ENCODE measurements at places on chromosomes 2 and 18.

GRCh38 chr2:231219289-231219688, 20.9 kb downstream of the ARMC9 start:
- no peak for DNase-seq

DNA sequence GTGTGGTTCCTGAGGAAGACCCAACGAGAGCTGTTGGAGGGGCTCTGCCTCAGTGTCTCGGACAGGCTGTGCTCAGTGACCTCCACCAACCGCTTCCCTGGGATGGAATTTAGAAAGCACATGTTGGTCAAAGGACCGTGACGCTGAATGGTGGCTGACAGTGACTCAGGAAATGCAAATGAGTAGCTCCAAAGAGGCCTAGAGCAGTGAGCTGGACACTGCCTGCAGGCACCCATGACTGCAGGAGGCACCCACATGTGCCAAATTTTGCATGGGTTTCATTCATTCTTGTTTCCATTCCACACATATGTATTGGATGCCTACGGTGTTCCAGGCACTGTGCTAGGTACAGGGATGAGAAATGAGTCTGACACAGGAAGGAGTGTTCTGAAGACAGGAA, 46.4 kb downstream of the ACKR3 start:
- DNase-seq = no peak

DNA sequence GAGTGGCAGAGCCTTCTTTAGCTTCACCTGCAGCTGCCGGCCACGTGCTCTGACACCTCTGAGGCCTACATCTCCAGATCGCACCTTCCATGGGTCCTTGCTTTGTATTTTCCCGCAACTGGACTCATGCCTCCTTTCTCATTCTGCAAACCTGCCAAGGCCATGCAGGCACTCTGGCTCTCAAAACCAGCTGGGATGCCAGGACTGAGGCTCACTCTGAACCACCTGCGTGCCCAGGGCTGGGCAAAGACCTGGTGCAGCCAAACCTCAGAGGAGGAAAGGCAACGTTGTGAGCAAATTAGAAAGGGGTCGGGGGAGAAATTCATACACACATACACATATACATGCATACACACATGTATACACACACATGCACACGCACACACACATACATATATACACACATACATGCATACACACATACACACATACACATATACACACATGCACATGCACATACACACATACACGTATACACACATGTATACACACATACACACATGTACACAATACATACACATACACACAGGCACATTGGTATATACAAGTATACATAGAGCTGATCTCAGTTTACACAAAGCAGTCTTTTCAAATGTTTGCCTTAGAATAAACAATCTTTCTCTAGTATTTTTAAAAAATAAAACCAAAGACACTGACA, 125.2 kb downstream of the RTP5 start:
- DNase-seq = no peak

- no peak for DNase-seq
Observed at GRCh38 chr18:26407736-26408601, 140.4 kb downstream of the KCTD1 start.

GRCh38 chr2:221389421-221389820, 182.7 kb downstream of the EPHA4 start:
- no peak for DNase-seq

- peak; percentile 66 for DNase-seq
Observed at GRCh38 chr2:231687133-231687852, 21.0 kb upstream of the PTMA start.

- DNase-seq = no peak
Observed at GRCh38 chr2:149921911-149922616, 334.5 kb upstream of the MMADHC start.

GRCh38 chr2:106020821-106021661, 173.1 kb downstream of the UXS1 start:
- no peak for DNase-seq

- DNase-seq = no peak
Observed at GRCh38 chr2:239910851-239911640, 114.1 kb downstream of the NDUFA10 start.

- DNase-seq = no peak
Observed at GRCh38 chr2:102061962-102062795, 70.4 kb downstream of the IL1R2 start.

GRCh38 chr2:105861200-105861599, 116.5 kb downstream of the NCK2 start:
- no peak for DNase-seq

GRCh38 chr2:10914272-10914693, 2.5 kb downstream of the KCNF1 start:
- DNase-seq = no peak
